ENCODE measurements at places on chromosomes 1 and 21.

DNA sequence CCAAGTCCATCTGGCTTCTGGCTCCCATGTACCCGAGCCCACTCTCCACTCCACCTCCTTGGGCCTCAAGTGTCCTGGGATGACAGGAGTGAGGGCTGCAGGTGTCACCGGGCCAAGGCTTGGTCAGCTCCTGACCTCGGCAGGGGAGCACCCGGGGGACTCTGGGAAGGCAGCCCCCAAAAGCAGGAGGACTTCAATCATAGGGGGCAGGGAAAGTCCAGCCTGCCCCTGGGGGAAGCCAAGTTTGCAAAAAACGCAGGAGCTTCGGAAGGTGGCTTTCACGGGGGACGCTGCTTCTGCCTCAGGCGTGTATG is 56.8 kb downstream of the KCNAB2 start:
- DNase-seq: no peak
- peaks cover 12% of the 10 kb centered on the region for H3K36me3 ChIP-seq
- H3K4me1 ChIP-seq: no peaks in the 10 kb centered on the region

DNA sequence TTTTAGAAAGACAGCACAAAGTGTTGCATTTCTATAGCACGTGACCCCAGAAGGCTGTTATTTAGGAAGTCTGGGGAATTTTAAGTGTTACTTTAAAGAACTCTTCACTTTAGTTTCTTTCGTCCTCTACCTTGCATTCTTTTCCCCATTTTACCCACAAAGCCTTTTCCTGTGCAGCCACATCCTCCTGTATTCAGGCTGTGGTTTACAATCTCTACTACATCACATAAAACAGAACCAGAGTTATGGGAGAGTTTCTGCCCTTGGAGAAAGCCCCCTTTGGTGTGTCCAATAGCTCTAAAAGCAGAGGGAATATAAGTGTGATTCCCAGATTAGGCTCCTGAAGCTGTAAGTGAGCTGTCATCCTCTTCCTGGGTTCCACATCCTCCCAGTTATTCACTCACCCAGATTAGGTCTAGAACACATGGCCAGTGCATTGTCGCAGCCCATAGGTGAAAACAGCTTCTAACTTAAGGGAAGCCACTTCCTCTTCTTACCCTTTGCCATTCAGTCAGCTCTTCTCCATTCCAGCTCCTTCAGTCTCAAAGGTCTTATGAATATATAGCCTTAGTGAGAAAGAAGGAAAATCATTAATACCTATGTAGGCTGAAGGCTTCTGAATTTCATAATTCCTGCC is 171.1 kb downstream of the PIGK start:
- no peak overlapping the region for H3K27ac ChIP-seq
- no peaks in the 10 kb centered on the region for H3K4me1 ChIP-seq
- H3K4me3 ChIP-seq: no peak overlapping the region
- H3K36me3 ChIP-seq: no peaks in the 10 kb centered on the region

DNA sequence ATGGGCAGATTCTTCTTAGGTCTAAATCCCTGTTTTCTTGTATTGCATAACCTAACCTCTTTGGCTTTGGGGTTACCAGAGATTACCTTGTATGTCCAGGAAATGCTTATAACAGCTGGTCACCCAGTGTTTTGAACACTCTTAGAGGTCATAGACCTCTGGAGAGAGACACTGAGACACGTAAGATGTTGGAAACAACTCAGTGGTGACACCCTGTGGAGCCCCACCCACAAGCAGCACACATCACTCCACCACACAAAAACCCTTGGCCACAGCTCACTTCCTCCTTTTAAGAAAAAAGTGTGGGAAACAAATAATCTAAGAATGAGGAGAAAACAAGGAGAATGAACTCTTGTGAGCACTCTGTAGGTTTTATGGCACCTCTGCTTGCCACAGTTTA is 26.3 kb upstream of the CYP4B1 start:
- H3K36me3 ChIP-seq: peaks cover 8% of the 10 kb centered on the region
- H3K4me3 ChIP-seq: no peak overlapping the region
- peaks cover under 1% of the 10 kb centered on the region for H3K27me3 ChIP-seq
- no peaks in the 10 kb centered on the region for H3K4me1 ChIP-seq
- H3K27ac ChIP-seq: no peak overlapping the region

GRCh38 chr1:204564835-204565234 is 48.6 kb downstream of the MDM4 start:
- no peaks in the 10 kb centered on the region for H3K27me3 ChIP-seq
- peaks cover 81% of the 10 kb centered on the region for H3K36me3 ChIP-seq
- no peak for DNase-seq
- H3K27ac ChIP-seq: peak overlapping the region; percentile 50

- H3K36me3 ChIP-seq: no peaks in the 10 kb centered on the region
- no peak overlapping the region for H3K4me3 ChIP-seq
These were observed 114.2 kb downstream of the ZC3H11B start for GRCh38 chr1:219498666-219499065.

DNA sequence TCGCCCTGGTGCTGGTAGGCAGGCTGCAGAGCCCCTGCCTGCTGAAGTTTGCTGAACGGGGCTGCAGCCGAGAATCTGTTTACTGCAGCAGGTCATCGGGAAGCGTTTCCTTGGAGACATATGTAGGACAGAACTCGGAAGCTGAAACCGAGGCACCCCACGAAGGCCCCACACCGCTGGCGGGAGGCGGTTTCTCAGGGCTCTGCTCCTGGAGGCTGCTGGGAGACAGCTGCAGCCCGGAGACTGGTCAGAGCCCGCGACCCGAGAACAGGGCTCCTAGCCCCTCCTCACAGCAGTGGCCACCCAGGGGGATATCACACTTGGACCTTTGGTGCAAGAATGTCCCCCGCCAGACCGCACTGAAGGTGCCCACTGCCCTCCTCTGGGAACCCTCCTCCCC is 12.7 kb upstream of the PLCH2 start:
- peaks cover 6% of the 10 kb centered on the region for H3K27me3 ChIP-seq
- peaks cover 2% of the 10 kb centered on the region for H3K4me1 ChIP-seq

- H3K4me1 ChIP-seq: peaks cover 4% of the 10 kb centered on the region
- H3K27ac ChIP-seq: no peak overlapping the region
- DNase-seq: no peak
- H3K36me3 ChIP-seq: peaks cover 80% of the 10 kb centered on the region
- H3K4me3 ChIP-seq: no peak overlapping the region
- no peaks in the 10 kb centered on the region for H3K27me3 ChIP-seq
These were observed 44.9 kb downstream of the TRAPPC10 start for GRCh38 chr21:44057055-44057454.

DNA sequence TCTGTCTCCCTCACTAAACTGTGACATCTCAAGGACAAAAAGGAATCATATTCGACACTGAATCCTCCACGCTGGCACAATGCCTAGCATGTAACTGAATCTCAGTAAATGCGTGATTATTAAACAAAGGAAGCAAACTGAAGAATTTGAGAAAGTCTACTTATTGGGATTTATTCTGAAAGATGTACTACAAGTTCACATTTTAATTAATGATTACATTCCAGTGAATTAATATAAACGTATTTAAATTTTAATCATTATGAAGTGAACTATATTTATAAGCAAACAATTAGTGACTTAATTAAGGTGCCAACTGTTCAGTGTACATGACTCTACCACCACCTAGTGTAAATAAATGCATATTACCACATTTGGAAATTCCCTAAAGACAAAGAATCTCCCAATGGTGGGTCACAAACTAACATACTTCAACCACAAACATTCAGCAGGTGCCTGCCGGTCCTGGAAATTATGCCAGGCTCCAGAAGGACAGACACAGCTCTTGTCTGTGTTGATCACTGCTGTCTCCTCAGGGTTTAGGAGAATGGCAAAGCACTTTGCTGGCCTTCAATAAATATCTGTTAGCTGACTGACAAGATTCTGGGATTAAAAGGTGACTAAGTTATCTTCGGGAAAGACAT is 56.3 kb downstream of the SMYD3 start:
- DNase-seq: no peak
- H3K36me3 ChIP-seq: no peaks in the 10 kb centered on the region
- no peak overlapping the region for H3K27ac ChIP-seq

GRCh38 chr1:240621249-240621648 is 9.3 kb upstream of the GREM2 start:
- H3K36me3 ChIP-seq: no peaks in the 10 kb centered on the region
- no peaks in the 10 kb centered on the region for H3K4me1 ChIP-seq
- H3K27me3 ChIP-seq: no peaks in the 10 kb centered on the region
- H3K27ac ChIP-seq: no peak overlapping the region
- H3K4me3 ChIP-seq: no peak overlapping the region

GRCh38 chr1:72885841-72886240 is 603.5 kb upstream of the NEGR1 start:
- H3K36me3 ChIP-seq: no peaks in the 10 kb centered on the region
- H3K27me3 ChIP-seq: no peaks in the 10 kb centered on the region
- H3K4me1 ChIP-seq: no peaks in the 10 kb centered on the region

DNA sequence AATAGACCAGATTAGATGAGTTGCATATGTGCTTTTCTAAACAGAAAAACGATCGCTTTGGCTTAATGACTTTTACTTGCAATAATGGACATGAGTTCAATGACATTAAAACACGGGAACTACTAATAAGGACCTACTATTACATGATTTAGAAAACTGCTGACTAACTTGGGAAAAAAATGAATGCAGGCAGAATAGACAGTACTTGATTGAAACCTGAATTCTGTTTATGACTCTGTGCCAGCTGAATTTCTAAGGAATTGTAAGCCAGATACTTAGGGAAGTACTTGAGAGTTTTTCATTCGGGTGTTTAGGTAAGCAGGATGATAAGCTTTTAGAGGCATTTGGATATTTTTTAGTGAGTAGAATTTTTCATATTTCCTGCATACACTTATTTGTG is 12.0 kb downstream of the ADGRL2 start:
- no peak for DNase-seq
- no peaks in the 10 kb centered on the region for H3K36me3 ChIP-seq
- H3K27ac ChIP-seq: no peak overlapping the region
- no peak overlapping the region for H3K4me3 ChIP-seq
- H3K4me1 ChIP-seq: no peaks in the 10 kb centered on the region

DNA sequence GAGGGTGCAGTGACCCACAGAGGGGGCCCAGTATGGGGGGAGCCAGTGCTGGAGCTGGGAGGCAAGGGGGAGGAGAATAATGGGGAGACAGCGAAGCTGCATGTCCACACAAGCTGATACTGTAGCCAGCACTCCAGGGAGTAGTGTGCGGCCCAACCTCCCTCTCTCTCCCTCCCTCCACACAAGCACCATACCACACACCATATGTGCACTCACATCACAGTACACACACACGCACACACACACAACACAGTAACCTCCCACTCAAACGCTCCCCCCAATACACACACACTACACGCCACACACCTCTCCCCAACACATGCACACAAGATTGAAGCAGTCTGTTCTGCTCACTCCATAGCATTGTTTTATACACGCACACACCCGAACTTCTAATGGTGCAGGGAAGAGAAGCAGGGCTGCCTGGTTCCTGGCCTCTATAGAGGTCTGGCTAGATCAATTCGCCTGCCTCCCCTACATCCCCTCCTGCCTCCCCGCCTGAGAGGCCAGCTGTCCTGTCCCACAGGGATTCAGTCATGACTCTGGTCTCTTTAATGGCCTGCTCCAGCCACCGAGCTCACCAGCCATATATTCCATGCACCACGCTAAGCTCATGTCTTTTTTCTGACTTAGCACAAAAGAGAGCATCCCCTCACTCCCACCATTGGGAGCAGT is 3.8 kb downstream of the NCDN start:
- no peak for DNase-seq
- no peak overlapping the region for H3K4me3 ChIP-seq
- peaks cover 15% of the 10 kb centered on the region for H3K4me1 ChIP-seq
- peaks cover 18% of the 10 kb centered on the region for H3K36me3 ChIP-seq

DNA sequence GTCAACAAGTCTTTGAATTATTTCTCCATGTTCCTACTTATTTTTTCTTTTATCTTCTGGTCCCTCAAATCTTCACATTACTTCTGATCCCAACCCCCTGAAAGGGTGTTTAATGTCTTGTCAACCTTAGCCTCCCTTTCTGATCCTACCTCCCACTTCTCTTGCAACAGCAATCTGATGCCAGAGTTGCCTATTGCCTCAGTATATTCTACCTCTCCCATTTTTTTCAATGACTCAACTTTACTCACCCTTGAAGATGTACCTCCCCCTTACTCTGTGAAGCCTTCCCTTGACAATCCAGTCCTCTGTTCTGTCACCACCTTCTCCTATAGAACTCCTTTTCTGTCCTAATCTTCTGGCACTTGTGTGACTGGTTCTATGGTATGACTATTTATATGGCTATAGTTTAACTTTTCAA is 99.5 kb upstream of the CD55 start:
- H3K27me3 ChIP-seq: no peaks in the 10 kb centered on the region
- H3K27ac ChIP-seq: no peak overlapping the region
- no peak for DNase-seq
- H3K4me3 ChIP-seq: no peak overlapping the region
- peaks cover 21% of the 10 kb centered on the region for H3K4me1 ChIP-seq

GRCh38 chr1:205950280-205950679 is 7.0 kb upstream of the SLC26A9 start:
- H3K27me3 ChIP-seq: peaks cover 2% of the 10 kb centered on the region
- no peak overlapping the region for H3K27ac ChIP-seq
- no peaks in the 10 kb centered on the region for H3K36me3 ChIP-seq
- H3K4me3 ChIP-seq: no peak overlapping the region
- DNase-seq: no peak

DNA sequence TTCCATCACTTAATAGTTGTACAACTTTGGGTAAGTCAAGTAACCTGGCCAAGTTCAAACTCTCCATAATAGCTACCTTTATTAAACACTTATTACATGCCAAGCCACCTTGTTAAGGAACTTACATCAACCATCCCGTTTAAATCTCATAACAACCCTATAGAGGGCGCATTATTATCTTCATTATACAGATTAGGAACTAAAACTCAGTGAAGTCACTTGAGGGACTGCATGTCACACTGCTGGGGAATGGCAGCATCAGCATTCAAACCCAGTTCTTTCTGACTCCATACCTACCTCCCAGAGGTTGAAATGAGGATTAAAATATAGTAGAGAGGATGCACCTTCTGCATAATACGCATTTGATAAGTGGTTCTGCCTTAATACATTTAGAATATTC is 47.1 kb upstream of the PLA2G2C start:
- H3K4me1 ChIP-seq: no peaks in the 10 kb centered on the region
- DNase-seq: no peak
- no peaks in the 10 kb centered on the region for H3K36me3 ChIP-seq
- peaks cover 48% of the 10 kb centered on the region for H3K27me3 ChIP-seq

- H3K4me1 ChIP-seq: no peaks in the 10 kb centered on the region
- H3K4me3 ChIP-seq: no peak overlapping the region
- H3K27ac ChIP-seq: no peak overlapping the region
- DNase-seq: no peak
- H3K27me3 ChIP-seq: no peaks in the 10 kb centered on the region
These were observed 35.0 kb downstream of the ZYG11A start for GRCh38 chr1:52877554-52877953.

GRCh38 chr1:213994888-213995287 is 7.1 kb downstream of the PROX1 start:
- H3K27ac ChIP-seq: no peak overlapping the region
- no peaks in the 10 kb centered on the region for H3K36me3 ChIP-seq
- no peak for DNase-seq
- no peak overlapping the region for H3K4me3 ChIP-seq
- H3K27me3 ChIP-seq: peaks cover 22% of the 10 kb centered on the region

GRCh38 chr1:17347769-17348592 is 24.0 kb upstream of the PADI6 start:
- DNase-seq: no peak
- H3K36me3 ChIP-seq: no peaks in the 10 kb centered on the region
- no peak overlapping the region for H3K27ac ChIP-seq
- H3K27me3 ChIP-seq: peaks cover 13% of the 10 kb centered on the region
- no peak overlapping the region for H3K4me3 ChIP-seq
- H3K4me1 ChIP-seq: no peaks in the 10 kb centered on the region
